Mesothelial cell of epicardium (in vitro differentiated cells): ENCODE measurements at places on chromosomes 13 and 19.

GRCh38 chr13:59776924-59777690 is 386.6 kb downstream of the DIAPH3 start:
- DNase-seq = no peak

DNA sequence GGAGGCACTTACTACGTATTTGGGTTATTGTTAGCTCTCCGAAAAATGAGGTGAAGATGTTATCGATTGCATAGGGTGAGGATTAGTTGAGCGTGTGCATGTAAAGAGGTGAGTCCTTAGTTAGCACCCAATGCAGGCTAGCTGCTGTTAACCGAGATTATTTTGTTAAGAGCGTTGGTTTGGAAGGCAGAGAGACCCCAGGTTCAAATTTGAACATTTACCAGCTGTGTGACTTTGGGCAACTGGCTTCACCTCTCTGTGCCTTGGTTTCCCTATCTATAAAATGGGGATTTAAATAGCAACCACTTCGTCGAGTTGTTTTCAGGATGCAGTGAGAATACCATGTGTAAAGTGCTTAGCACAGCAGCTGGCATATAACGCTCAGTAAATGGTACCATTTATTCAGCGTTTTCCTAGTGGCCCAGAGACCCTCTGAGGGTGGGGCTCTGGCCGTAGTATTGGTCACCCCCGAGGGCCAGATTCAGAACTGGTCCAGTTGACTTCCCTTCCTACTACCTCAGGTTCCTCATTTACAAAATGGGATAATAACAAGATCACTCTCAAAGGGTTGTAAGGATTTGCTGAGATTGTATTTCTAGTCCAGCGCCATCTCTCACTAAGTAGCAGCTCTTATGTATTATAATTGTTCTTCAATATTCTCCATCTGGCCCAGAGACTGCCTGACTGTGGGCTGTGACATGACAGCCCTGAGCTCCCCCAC is 887 bp downstream of the SIPA1L3 start:
- DNase-seq = no peak

- no peak for DNase-seq
These were observed 6.1 kb downstream of the CHERP start for GRCh38 chr19:16536130-16536529.

- no peak for DNase-seq
These were observed 563.7 kb downstream of the EFNB2 start for GRCh38 chr13:105971738-105972137.

- DNase-seq = no peak
These were observed 481.7 kb upstream of the PRR20A start for GRCh38 chr13:56659041-56659471.
